Mucosa of gallbladder (tissue), 1 donor: ENCODE measurements at places on chromosomes 11 and 22.

GRCh38 chr22:46081831-46082210 is 68.5 kb upstream of the PPARA start:
- DNase-seq: no peak

GRCh38 chr11:14079011-14079410 is 116.5 kb downstream of the SPON1 start:
- DNase-seq: no peak

DNA sequence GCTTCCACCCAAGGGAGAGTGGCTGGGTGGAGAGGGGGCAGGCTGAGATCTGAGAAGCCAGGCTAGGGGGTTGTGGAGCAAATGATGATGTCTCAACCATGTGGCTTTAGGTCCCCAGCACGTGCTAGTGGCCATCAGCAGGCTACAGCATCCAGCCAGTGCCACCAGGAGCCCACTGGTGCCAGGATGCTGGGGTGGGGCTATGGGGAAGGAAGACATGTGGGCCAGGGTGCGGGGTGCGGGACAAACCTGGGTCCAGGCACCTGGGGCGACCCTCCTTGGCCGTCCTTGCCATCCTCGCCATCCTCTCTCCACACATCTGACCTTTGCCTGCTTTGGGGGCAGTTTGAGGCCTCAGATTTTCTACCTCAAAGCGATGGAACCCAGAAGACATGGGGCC is 104.3 kb downstream of the KCNQ1 start:
- no peak for DNase-seq

DNA sequence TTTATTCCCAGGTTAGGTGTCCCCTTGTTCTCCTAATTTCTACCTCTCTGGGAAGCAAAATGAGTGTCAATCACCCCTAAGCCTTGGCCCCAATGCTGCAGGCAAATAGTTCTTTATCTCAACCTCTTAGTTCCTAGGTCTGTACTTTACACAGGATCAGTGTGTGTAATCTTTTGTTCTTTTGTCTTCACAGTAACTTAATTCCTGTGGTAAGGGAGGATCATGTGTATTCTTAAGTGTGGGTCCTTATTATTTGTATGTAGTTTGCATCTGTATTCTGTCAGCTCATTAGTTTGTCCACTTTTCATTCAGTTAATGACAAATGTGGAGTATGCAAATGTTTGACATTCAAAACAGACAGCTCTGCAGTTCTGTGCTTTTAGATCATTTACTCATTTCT is 166.7 kb downstream of the FAT3 start:
- DNase-seq: no peak

- DNase-seq: no peak
Measured at GRCh38 chr22:22878801-22879674, 8.6 kb upstream of the IGLL5 start.

DNA sequence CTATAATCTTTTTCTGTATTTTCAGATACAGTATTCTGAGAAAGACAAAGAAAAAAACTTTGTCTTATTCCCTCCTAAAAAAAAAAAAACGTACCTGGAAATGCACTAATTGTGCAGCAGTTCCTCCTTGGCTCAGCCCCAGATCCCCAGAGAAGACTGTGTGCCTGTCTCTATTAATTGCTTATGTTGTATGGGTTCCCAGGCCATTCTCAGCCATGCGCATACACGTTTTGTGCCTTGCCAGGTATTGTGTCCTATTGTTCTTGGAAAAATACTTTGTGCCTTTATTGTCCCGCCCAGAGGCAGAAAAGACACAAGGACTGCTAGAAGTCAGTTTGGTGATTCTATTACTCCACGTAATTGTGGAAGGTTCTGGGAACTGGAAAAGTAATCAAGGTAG is 91.2 kb downstream of the PIWIL4 start:
- DNase-seq: peak; percentile 34
